Stimulated activated naive CD8-positive, alpha-beta T cell treated with anti-CD3 and anti-CD28 coated beads, Interleukin-15, Interleukin-2, amounts not matched to agents 100 U/mL and 50 U/mL, for 24 hours (primary cell): ENCODE measurements at places on chromosomes 6 and 20.

DNA sequence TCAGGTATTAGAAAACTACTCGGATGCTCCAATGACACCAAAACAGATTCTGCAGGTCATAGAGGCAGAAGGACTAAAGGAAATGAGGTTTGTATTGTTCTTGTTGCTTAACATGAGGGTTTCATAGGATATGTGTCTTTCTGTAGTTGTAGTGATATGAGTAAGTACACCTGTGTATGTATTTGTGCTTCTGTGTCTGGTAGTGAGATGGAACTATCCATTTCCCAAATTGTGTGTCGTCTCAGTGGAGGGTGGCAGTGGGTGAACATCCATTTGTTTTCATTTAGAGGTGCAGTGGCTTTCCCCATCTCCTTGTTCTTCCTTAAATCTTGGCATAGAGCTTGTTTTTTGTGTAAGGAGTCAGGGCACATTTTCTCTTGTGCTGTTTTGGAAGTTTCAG lies 8.2 kb downstream of the ASXL1 start:
- no peak for DNase-seq

DNA sequence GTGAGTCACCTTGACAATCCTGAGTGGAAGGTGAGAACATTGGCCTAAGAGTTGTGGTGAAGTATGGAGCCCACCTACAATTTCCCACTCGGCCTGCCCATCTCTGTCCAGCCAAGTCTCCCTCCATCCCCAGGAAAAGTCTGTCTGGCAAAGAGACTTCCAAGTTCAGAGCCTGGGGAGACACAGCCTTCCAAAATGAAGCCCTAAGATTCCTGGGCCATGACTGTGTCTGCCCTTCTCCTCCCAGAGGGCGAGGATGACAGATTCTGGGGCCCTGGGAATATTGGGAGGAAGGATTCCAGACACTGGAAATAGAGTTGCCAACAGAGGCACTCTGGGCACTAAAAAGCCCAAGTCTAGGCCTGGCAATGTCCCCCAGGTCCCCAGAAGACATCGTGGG lies 176.8 kb downstream of the NFATC2 start:
- DNase-seq: no peak

GRCh38 chr20:49450281-49450721 lies 32.2 kb downstream of the KCNB1 start:
- no peak for DNase-seq

DNA sequence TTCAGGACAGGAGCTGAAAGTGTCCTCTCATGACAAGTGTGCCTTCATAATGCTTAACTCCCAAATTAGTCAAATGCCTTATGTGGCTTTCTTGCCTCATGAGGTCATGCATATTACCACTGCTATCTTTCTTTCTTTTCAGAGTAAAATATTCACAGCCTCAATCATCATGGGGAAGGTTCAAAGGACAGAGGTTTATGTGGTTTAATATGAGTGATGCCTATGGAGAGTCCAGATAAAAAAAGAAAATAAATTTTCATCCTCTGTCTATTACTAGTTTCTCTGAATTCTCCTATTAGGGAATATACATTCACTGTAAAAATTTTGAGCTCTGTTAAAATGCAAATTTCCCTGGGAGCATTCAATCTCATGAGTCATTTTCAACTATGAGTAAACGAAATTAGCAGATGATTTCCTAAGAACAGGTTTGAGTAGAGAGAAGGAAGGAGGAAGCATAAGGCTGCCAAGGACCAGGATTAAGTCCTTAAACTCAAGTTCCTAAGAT lies 396.9 kb upstream of the ADGRB3 start:
- DNase-seq: no peak
